ENCODE measurements at places on chromosomes 2 and 18.

DNA sequence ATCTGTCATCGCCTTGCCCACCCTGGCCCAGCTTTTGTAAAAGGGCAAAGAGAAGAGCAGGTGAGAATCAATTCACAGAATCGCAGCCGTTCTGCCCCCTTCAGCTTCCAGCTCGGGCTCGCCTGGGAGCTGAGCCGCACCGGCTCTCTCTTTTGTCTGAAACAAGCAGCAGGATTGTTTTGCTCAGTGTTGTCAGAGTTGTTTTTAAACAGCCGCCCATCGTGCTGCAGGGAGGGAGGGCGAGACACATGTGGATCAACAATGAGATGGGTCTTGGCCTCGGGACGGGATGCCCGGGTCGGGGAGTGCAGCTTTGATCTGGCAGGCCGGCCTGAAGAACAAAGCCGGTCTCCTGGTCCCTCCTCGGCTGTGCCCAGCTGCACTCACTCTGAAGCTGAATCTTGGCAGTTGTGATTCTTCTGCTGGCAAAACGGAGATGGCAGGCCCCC, 39.7 kb upstream of the HDAC4 start:
- DNase-seq: no peak

- DNase-seq: no peak
Observed at GRCh38 chr2:223319601-223320000, 267.6 kb downstream of the KCNE4 start.

GRCh38 chr2:13102397-13103063, 385.8 kb downstream of the TRIB2 start:
- no peak for DNase-seq

GRCh38 chr2:13128139-13128538, 411.4 kb downstream of the TRIB2 start:
- no peak for DNase-seq

- DNase-seq: no peak
Observed at GRCh38 chr2:883803-884748, 66.6 kb upstream of the SNTG2 start.

GRCh38 chr2:201858281-201859184, 52.2 kb downstream of the CDK15 start:
- no peak for DNase-seq

GRCh38 chr18:24814521-24814920, 354.1 kb downstream of the HRH4 start:
- no peak for DNase-seq

- DNase-seq: no peak
Observed at GRCh38 chr2:134667541-134667940, 51.3 kb downstream of the TMEM163 start.

- DNase-seq: no peak
Observed at GRCh38 chr18:66894851-66895250, 291.0 kb upstream of the CDH19 start.

DNA sequence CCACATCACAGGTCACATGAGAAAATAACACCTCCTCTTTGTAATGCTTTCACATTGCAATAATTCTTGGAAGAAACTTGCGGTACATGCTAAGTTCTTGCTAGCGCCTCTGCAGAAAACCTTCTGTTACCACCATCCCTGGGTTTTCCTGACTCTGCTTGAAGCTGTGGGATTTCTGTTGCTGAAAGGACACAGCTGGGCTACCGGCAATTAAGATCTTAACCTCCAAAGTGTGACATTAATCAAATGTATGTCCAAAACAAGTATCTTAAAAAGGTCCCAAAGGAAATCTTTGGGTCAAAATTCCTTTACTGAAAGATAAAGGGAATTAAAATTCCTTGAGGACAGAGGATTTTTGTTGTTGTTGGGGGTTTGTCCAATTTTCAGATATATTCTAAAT, 7.5 kb downstream of the CCBE1 start:
- DNase-seq: no peak

- DNase-seq: no peak
Observed at GRCh38 chr2:69123182-69123581, 110.2 kb downstream of the ANTXR1 start.

Data from activated CD4-positive, alpha-beta T cell treated with anti-CD3 and anti-CD28 coated beads for 1 hour (primary cell).